Adrenal gland (tissue), 19 donors: ENCODE measurements at places on chromosomes 11 and 22. TPM values are rescaled to one million over a fixed set of nuclear protein-coding genes. Genes with fewer than 3 reads are reported as not detected.

DNA sequence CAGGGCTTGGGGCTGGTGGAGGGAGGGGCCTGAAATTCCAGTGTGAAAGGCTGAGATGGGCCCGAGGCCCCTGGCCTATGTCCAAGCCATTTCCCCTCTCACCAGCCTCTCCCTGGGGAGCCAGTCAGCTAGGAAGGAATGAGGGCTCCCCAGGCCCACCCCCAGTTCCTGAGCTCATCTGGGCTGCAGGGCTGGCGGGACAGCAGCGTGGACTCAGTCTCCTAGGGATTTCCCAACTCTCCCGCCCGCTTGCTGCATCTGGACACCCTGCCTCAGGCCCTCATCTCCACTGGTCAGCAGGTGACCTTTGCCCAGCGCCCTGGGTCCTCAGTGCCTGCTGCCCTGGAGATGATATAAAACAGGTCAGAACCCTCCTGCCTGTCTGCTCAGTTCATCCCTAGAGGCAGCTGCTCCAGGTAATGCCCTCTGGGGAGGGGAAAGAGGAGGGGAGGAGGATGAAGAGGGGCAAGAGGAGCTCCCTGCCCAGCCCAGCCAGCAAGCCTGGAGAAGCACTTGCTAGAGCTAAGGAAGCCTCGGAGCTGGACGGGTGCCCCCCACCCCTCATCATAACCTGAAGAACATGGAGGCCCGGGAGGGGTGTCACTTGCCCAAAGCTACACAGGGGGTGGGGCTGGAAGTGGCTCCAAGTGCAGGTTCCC lies at the start of gene APOC3:
APOC3 (plus strand) TSS at position 383 of the 659 bp plus-strand sequence. CDS start 676 bp downstream, outside the sequence.
- H3K4me1 ChIP-seq: no peaks in the 10 kb centered on the region
- H3K36me3 ChIP-seq: no peaks in the 10 kb centered on the region
- no peak within 1 kb of the TSS for H3K4me3 ChIP-seq
- H3K27ac ChIP-seq: no peak within 1 kb of the TSS

PIWIL4 gene
- 3.0 TPM for total RNA-seq

DNA sequence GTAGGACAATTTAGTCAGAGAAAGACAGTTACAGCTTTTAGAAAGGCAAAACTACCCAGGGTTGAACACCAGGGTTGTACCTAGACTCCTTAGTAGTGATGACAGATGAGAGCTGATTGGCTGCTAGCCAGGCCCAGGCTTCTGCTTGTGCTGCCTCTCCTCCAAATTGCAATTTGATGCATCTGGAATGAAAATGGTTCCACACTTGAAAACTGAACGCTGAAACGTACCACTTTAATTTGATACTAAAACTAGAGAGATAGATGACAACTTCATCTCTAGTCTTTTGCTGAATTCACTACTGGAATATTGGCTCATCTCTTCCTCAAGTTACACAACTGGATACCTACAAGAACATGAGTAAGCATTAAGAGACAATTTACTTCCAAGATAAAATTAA lies 19.2 kb upstream of the FNBP4 start:
- H3K4me1 ChIP-seq: no peaks in the 10 kb centered on the region
- peaks cover 77% of the 10 kb centered on the region for H3K36me3 ChIP-seq
- H3K27me3 ChIP-seq: no peaks in the 10 kb centered on the region
- H3K4me3 ChIP-seq: no peak overlapping the region
- DNase-seq: peak; percentile 78
- no peak overlapping the region for H3K27ac ChIP-seq

DNA sequence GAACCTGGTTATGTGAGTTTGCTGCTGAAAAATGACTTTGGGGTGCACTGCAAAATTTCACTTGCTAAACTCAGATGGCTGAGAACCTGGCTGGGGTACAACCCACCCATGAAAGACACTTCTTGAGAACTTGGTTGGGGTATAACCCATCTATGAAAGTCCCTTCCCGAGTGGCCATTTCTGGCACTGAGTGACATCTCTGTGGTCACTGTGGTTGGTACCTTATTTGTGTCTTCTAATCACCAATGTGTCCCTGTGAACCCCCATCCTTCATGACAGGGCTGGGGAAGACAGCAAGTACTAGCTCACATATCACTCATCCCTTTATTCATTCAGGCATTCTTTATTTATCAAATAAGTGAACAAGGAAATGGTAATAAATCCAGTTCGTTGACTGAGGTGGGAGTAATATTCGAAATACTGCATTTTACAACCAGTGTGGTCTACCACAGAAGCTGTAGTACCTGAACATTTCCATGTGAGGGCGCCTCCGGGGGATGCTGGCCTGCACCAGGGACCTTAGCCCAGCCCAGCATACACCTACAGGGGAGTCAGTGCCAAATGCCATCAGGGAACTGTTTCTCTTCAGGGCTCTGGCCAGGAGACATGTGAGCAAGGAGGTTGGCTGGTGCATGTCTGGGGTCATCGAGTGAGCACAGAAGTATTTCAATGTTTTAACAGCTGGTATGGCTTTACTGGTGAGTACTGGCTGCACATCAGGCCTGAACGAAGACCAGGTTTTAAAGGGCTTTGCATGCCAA lies 122.1 kb downstream of the CSNK2A3 start:
- no peak for DNase-seq
- H3K4me1 ChIP-seq: no peaks in the 10 kb centered on the region
- H3K4me3 ChIP-seq: no peak overlapping the region

GRCh38 chr11:14232652-14233051 lies 126.3 kb downstream of the RRAS2 start:
- H3K36me3 ChIP-seq: no peaks in the 10 kb centered on the region
- no peaks in the 10 kb centered on the region for H3K4me1 ChIP-seq
- DNase-seq: no peak
- no peaks in the 10 kb centered on the region for H3K27me3 ChIP-seq
- no peak overlapping the region for H3K27ac ChIP-seq

GRCh38 chr11:212150-213100 lies 4.9 kb downstream of the RIC8A start:
- no peak overlapping the region for H3K27ac ChIP-seq
- H3K36me3 ChIP-seq: peaks cover 60% of the 10 kb centered on the region
- peaks cover 18% of the 10 kb centered on the region for H3K4me1 ChIP-seq
- DNase-seq: no peak
- H3K4me3 ChIP-seq: no peak overlapping the region

DNA sequence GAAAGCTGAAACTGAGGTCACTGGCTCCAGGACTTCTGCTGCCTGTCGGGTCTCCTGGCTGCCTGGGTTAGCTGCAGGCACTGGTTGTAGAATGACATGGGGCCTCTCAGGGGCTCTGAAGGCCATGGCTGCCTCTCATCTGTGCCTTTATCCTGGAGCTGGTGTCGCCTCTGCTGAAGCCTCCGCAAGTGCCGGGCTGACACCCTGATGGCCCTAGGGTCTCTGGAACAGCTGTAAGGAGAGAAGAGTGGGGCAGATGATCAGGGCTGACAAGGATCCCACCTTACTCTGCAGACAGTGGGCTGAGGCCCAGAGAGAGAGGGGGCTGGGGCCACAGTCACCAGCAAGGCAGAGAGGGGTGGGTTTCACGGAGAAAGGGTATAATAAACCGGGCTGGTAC lies 4.6 kb downstream of the PLA2G3 start:
- no peaks in the 10 kb centered on the region for H3K4me1 ChIP-seq
- no peak overlapping the region for H3K27ac ChIP-seq
- H3K27me3 ChIP-seq: no peaks in the 10 kb centered on the region

DNA sequence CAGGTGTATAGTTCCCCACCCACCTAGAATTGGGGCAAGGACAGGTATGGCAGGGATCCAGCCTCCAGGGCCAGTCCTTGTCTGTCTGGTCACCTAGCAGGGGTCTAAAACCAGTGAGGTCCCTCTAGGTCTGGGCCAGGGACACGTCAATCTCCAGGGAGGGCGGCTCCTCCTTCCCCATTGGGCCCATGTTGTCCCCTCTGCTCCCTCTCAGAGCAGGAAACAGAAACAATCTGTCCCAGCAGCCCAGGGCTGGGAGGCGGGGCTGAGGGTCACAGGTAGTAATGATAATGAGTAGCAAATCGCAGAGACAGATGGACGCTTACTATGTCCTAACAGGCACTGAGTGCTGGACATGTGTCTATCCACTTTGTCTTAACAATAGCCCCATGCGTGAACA lies 22.8 kb upstream of the SYT7 start:
- peaks cover 5% of the 10 kb centered on the region for H3K4me1 ChIP-seq
- no peak for DNase-seq
- no peaks in the 10 kb centered on the region for H3K27me3 ChIP-seq
- no peaks in the 10 kb centered on the region for H3K36me3 ChIP-seq

DNA sequence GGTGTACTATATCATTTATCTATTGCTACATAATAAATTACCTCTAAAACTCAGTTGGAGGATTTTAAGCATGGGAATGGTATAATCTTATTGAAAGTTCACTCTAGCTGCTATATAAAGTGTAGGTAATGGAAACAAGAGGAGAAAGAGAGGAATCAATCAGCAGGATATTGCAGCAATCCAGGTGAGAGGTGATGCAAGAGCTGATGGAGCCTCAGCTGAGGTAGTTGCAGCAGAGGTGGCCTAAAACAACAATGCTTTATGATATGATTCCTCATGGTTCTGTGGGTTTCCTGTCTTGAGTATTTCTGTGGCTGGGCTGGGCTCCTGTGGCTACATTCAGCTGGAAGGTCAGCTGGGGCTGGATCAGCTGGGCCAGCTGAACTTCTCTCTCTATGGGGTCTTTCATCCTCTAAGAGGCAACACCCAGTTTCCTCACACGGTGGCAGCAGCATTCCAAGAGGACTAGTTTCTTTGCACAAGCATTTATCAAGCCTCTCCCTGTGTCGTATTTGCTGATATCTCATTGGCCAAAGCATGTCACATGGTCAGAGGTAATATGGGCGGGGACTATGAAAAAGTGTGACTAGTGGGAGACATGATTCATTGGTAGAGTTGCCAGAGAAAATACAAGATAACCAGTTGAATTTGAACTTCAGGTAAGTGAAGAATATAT lies 135.4 kb upstream of the LARGE1 start:
- no peak for DNase-seq
- H3K27ac ChIP-seq: no peak overlapping the region
- H3K4me3 ChIP-seq: no peak overlapping the region
- H3K36me3 ChIP-seq: no peaks in the 10 kb centered on the region
- no peaks in the 10 kb centered on the region for H3K27me3 ChIP-seq

TRIM6 gene
- total RNA-seq: 29.3 TPM

ABCC8 gene
- total RNA-seq: 0.79 TPM

MMP10 gene
- total RNA-seq: not detected

- H3K27ac ChIP-seq: no peak overlapping the region
- no peaks in the 10 kb centered on the region for H3K4me1 ChIP-seq
- no peak for DNase-seq
- no peaks in the 10 kb centered on the region for H3K36me3 ChIP-seq
- no peak overlapping the region for H3K4me3 ChIP-seq
Observed at GRCh38 chr11:80388130-80388529, 947.3 kb upstream of the TENM4 start.

GRCh38 chr11:75592715-75593114 lies 30.7 kb downstream of the SERPINH1 start:
- H3K27ac ChIP-seq: no peak overlapping the region
- no peaks in the 10 kb centered on the region for H3K36me3 ChIP-seq
- H3K4me1 ChIP-seq: no peaks in the 10 kb centered on the region

- H3K4me3 ChIP-seq: no peak overlapping the region
- no peak for DNase-seq
- H3K4me1 ChIP-seq: peaks cover 6% of the 10 kb centered on the region
Observed at GRCh38 chr11:76891285-76891684, 30.6 kb downstream of the ACER3 start.

PLAAT2 gene
- not detected for total RNA-seq

FOLR1 gene
- 5.2 TPM for total RNA-seq

DNA sequence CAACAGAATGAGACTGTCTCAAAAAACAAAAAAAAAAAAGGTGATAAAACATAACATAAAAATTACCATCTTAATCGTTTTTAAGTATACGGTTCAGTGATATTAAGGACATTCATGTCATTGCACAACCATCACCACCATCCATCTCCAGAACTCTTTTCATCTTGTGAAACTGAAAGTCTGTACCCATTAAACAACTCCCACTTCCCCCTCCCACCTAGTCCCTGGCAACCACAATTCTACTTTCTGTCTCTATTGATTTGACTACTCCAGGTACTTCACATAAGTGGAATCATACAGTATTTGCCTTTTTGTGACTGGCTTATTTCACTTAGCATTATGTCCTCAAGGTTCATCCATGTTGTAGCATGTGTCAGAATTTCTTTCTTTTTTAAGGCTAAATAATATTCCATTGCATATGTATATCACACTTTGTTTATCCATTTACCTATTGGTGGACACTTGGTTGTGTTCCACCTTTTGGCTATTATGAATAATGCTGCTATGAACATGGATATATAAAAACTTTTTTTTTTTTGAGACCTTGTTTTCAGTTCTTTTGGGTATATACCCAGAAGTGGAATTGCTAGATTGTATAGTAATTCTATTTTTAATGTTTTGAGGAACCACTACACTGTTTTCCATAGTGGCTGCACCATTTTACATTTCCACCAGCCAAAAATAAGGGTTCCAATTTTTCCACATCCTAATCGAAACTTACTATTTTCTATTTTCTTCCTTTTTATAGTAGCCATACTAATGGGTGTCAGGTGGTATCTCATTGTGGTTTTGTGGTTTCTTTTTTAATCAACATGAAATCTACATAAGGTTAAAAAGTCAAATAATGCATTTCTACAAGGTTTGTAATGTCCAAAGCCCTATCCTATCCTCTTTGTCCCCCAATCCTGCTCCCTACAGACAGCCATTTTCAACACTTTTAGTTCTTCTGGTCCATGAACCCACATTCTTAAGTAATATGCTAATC lies 23.4 kb upstream of the PIK3C2A start:
- H3K27me3 ChIP-seq: no peaks in the 10 kb centered on the region
- no peak overlapping the region for H3K27ac ChIP-seq
- H3K4me3 ChIP-seq: no peak overlapping the region
- no peaks in the 10 kb centered on the region for H3K4me1 ChIP-seq
- DNase-seq: no peak

DNA sequence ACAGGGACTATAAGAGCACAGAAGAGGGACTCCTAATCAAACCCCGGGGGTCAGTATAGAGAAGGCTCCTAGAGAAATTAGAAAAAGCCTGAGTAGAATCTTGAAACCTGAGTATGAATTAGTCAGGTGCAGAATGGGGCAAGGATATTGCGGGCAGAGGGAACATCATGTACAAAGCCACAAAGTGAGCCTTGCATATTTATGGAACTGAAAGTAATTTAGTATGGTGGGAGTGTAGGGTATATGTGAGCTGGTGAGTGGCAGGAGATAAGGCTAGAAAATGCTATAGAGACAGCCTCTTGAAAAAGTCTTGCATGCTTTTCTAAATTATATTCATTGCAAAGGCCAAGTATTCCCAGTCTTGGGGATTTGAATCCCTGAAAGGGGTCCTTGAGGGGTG lies 93.7 kb downstream of the STIM1 start:
- H3K36me3 ChIP-seq: no peaks in the 10 kb centered on the region
- H3K27ac ChIP-seq: no peak overlapping the region
- no peak overlapping the region for H3K4me3 ChIP-seq

DNA sequence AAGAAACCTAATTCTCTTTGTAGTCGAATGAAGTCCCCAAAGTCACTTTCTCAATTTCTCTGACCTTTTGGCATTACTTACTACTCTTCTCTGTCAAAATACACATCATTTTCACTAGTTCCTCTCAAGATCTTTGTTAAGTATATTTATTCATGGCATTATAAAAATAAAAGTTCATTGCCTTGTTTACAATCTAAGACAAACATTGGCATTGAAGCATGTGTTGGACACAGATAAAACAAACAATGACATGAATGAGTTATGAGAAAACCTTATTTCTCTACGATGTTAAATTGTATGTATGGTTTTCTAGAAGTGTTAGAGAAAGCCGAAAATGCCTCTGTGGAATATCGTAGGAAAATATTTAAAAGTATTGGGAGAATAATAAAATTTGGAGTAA lies 8.6 kb upstream of the OR51G1 start:
- no peak overlapping the region for H3K27ac ChIP-seq
- no peaks in the 10 kb centered on the region for H3K36me3 ChIP-seq
- no peaks in the 10 kb centered on the region for H3K4me1 ChIP-seq
- no peaks in the 10 kb centered on the region for H3K27me3 ChIP-seq
- H3K4me3 ChIP-seq: no peak overlapping the region
